ENCODE measurements at places on chromosomes 12 and 14.

DNA sequence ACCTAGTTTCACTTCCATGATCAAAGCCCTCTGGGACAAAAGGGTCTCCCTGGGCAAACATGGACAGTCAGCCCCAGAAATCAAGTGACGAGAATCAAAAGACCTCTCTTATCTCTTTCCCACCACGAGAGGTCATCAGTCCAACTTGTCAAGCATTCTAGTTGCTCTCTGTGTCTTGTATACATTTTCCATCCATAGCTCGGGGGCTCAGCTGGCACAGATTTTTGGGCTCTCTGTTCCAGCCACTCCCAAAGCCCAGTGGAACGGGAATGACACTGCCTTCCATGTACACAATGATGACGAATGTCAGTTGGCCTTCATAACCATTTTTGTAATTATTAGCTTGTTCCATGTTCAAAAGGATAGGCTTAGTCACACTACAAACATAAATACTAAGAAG, 29.7 kb downstream of the NOS1 start:
- no peak for DNase-seq

DNA sequence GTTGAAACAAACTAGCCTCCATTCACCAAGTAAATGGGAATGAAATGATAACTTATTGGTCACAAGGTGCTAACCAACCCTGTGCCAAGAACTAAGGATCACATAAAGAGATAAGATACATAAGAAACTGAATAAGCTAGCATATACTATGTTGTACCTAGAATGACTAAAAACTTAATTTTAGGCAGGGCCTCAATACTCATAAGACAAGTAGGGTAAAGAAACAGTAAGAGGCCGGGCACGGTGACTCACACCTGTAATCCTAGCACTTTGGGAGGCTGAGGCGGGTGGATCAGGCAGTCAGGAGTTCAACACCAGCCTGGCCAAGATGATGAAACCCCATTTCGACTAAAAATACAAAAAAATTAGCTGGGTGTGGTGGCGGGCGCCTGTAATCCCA, 17.7 kb downstream of the GDF11 start:
- no peak for DNase-seq

- no peak for DNase-seq
Measured at GRCh38 chr14:104689881-104690711, 678 bp downstream of the INF2 start.

DNA sequence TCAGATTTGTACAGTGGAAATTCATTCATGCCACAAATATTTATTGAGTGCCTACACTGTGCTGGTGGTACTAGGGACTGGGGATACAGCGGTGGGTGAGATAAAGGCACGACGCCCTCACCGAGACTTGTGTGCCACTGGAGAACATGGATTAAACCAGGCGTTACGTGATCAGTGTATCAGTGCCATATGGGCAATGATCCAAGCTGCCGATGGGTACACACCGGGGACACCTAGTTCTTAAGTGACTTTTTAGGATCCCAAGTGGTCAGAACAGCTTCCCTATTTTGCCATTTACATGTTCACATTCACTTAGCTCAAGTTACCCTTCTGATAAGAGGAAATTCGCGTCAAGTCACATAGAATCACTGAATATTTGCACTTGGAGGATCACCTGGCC, 236.7 kb downstream of the CACNA1C start:
- DNase-seq: no peak

DNA sequence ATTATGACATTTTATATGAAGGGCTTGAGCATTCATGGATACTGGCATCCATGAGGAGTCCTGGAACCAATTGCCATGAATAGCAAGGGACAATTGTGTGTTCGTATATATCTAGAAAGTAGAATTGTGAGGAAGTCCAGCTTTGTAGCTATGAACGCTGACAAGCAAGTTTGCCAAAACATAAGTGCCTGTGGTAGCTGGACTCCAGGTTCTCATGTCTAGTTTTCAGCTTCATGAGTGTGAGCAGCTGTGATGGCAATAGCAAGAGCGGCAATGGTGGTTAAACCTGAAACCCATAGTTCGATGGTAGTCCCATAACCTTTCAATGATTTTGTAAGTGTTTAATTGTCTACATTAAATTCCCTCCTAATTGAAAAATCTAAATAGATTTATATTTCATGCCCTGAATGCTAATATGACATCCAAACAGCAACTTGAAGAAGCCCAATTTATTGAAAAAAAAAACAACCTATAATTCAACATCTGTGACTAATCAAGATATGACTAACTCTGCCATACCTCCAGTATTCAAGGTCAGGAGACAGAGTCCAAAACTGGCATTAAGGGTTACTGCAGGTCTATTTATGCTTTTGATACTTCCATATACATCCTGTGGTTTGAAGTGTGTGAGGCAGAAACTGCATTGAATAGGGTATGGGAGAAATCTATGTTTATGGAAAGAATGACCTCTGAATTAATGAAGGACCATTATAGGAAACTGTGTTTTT, 50.3 kb upstream of the PCED1B start:
- no peak for DNase-seq

DNA sequence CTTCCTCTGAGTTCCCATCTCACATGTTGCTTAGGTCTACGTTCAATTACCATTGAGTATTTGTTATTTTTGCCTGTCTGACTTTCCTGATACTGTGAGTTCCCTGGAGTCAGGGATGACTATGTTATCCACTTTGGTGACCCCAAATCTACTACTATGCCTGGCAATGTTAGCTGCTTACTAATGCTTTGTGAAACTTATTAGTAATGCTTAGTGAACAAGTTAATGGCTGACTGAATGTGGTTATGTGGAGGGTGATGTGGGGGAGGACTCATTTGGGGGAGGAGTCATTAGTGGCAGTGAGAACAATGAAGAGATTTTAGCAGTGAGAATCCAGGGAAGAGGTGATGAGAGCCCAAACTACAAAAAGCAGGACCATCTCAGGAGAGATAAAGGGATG, 121.6 kb downstream of the KTN1 start:
- DNase-seq: no peak

DNA sequence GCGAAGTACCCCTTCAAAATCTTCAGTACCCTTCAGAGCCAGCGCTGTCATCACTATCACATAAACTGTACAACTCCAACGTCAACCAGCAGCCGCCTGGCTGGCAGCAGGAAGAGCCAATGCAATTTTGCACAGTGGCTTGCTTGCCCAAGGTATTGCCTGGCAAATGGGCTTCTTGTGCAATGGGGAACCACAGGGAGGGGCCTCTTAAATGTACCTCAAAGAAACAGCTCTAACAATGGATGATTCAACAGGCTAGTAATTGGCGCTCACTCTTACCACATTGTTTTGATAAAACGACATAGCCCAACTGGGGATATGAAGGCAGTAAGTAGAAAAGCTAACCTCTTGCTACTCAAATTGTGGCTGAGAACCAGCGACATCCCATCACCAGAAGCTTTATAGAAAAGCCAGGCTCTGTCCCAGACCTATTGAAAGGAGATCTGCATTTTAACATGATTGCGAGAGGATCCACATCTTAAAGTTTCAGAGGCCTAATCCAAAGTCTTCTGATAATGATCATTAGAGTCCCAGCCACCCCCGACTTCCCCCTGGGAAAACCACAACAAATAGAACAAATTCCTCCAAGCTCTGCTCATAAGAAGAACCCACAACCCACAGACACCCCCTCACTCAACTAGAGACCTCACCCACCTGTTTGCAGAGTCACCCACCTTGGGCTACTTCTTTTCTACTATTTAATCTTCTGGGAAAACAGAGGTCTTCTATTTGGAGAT, 125.3 kb upstream of the HIF1A start:
- peak; percentile 49 for DNase-seq

GRCh38 chr12:52949413-52950331, 754 bp downstream of the KRT18 start:
- no peak for DNase-seq

DNA sequence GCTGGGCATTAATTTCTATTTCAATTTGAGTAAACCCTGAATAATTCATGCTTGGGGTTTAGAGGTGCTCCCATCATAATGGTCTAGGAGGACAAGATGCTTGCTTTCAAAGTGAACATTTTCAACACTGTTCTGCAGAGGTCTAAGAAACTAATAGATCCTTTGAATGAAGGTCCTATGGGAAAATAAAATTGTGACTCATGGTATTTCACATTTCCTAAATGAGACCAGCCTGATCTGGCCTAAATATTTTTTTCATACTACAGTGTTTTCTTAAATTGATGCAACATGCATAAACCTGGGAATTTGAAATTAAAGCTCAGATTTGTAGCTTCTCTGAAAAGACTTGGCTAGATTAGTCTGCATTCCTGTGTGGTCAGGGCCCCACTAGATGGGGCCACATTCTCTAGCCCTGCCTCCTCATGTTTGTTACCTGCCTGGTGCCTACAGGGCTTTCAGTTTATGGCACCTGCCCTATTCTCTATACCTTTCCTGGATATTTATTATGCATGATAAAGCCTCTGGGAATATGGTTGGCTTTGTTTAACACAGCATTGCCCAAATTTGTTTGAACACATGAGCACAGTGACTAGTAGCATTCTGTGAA, 112.7 kb downstream of the METTL25 start:
- DNase-seq: no peak

Data from bone marrow (tissue), 2 donors.